ENCODE measurements at places on chromosomes 4 and X.

GRCh38 chr4:106522839-106523238 is 154.3 kb upstream of the GIMD1 start:
- no peak for DNase-seq

DNA sequence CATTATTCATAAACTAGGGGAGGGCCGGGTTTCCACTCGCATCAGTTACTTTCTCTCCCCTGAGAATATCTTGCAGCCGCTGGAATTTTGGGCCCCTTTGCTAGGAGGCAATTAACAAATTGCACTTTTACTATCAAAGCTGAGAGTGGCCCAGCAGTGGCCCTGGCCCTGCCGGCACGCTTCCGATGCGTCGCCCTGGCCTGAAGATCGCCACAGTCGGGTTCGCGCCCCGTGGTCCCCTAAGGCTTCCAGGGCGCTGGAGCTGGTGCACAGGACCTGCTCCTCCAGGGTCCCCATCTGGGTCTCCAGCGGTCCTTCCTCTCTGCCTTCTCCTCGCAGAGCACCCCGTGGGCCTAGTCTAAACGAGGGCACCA is 486 bp upstream of the CWH43 start:
- no peak for DNase-seq

DNA sequence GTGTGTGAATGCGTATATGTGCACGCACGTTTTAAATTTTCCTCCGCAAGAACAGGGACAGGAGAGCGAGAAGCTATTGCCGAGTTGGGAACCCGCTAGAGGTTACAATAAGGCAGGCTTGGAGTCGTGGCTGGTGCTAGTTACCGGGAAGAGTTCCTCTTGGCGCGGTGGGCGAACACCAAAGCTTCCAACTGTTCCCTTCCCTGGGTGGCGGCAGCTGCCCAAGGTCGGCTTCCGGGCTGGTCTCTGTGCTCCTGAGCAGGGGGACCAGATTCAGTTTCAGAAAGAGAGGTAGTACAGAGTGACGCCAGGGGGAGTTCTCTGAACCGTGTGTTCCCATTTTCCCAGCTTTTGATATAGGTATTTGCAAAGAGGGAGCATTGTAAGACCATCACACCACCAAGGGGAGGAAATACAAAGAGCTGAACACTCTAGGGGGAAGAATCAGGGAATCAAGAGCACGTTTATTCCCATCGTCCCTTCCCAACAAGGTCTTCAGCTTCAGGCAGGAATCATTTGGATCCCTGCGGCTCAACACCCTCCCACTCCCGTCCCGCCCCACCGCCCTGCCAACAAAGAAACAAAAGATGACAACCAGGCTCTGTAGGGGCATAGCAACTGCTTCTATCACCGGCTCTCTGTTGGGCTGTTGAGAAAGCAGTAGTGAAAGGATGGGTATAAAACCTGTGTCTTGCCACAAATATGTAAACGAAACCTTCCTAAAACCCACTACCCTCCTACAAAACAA is 113.6 kb upstream of the TEX13C start:
- peak; percentile 80 for DNase-seq

- DNase-seq = no peak
Measured at GRCh38 chrX:48827654-48827968, 1.3 kb downstream of the ERAS start.

- DNase-seq = peak; percentile 58
Measured at GRCh38 chr4:147518846-147519767, 38.2 kb downstream of the EDNRA start.

DNA sequence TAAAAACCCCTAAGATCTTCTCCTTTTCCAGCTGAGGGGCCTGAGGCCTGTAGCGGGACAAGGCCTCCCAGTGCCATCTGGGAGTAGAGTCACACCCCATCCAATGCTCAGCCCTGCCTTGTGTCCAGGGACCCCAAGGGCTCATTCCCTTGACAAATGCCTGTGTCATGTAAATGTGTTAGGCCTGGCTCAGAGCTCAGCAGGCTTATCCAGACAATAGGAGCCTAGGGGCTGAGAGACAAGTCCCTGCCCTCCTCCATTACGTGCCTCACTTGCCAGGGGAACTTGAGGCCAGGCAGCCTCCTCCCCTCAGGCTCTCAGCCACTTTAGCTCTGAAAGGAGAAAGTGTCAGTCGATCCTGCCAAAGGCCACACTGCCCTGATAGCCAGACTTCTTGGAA is 166.8 kb upstream of the MAMLD1 start:
- DNase-seq = no peak

- no peak for DNase-seq
Measured at GRCh38 chr4:81491943-81492342, 20.2 kb upstream of the RASGEF1B start.

- DNase-seq = no peak
Measured at GRCh38 chr4:26127851-26128337, 192.9 kb upstream of the RBPJ start.

- no peak for DNase-seq
Measured at GRCh38 chr4:27100713-27101112, 240.1 kb downstream of the STIM2 start.

GRCh38 chr4:524196-524595 is 25.2 kb downstream of the PIGG start:
- DNase-seq = no peak

DNA sequence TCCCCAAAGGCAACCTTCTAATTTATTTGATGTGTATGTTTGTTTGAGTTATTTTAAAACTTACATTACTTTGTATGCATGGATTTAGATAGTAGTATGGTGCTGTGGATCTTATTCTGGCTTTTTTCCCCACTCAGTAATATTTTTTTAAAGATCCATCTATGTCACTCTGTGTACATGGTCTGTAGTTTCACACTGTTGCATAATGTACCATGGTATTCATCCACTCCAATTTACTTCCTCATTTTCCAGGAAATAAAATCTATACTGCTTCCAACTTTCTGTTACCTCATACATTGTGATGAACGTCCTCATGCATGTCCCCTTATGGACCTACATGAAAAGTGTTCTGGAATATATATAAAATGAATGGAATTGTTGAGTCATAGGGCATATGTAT is 17.6 kb downstream of the ARMCX2 start:
- no peak for DNase-seq

- DNase-seq = no peak
Measured at GRCh38 chrX:71222929-71223328, at the start of gene GJB1. TSS of gene GJB1 (plus strand) at chrX:71223224. CDS start at chrX:71223708, 484 bp downstream.

- DNase-seq = no peak
Measured at GRCh38 chr4:3306450-3306849, 13.6 kb downstream of the RGS12 start.

DNA sequence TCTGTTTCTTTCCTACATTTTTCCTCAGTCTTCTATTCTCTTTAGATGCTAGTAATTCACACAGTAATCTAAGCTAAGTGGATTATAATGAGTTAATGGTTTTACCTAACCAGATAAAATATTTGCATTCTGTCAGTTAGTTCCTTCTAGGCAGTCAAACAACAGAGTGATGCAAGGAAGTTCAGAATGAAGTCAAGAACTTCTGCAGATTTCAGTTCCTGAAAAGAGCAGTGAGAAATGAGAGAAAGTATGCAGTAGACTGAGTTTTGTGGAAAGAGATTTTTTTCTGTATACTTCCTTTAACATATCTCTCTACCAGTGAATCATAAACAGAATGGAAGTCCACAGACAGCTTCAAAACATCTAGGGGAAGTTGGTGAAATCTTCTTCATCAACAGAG is 774.0 kb upstream of the POU3F4 start:
- DNase-seq = no peak

- DNase-seq = no peak
Measured at GRCh38 chr4:120755864-120756263, 166.7 kb downstream of the PRDM5 start.

DNA sequence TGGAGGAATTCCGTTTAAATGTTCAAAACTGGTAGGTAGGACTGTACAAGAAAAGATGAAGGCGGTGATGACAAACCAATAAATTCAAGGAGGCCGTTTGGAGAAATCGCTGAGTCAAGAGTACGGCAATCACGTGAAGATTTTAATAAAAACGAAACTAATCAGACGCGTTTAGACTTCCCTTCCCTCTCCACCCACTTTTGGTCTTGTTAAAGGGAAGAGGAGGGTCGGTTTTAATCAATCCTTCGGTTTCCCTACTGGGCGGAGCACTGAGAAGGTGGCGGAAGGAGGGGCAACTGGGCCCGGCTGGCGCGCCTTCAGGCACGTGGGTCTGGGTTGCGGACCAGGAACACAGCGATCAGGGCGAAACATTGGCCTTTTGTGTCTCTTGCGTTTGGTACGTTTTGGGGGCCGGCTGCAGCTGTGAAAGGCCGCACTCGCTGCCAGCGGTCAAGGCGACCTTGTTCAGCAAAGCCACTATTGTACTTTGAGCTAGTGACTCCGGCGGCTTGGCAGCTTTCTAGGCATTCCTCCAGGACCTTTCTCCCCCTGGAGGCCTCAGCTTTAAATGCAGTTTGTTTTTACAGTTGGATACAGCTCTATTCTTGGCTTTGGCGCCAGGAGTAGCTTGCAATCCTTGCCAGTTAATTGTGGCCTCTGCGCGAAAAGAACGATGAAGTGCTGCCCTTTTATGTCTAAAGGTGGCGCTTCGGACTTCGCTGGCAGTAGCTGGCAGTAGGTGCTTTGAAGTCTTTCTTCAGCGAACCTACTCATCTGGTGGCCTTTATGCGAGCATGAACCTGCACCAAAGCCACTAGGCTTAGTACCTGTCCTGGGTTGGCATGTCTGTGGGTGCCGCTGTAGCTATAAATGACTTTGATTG is 16.8 kb upstream of the LAMP2 start:
- DNase-seq = peak; percentile 93

DNA sequence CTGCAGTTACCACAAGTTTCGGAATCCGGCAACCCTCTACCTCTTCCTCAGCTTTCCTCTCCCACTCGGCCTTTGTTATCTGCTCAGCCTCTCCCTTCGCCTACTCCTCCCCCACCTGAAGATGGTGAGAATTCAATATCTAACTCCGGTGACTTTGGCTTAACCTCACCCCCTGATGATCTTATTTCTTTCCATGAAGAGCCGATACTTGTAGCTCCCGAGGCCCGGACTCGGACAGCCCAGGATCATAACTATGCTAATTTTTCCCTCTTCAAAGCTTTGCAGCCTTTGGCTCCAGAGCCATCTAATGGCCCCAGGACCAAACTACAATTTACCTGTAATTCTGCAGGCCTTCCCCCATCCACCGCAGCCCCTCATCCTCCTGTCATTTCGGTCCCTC is 32.0 kb upstream of the MGST2 start:
- DNase-seq = peak; percentile 34

DNA sequence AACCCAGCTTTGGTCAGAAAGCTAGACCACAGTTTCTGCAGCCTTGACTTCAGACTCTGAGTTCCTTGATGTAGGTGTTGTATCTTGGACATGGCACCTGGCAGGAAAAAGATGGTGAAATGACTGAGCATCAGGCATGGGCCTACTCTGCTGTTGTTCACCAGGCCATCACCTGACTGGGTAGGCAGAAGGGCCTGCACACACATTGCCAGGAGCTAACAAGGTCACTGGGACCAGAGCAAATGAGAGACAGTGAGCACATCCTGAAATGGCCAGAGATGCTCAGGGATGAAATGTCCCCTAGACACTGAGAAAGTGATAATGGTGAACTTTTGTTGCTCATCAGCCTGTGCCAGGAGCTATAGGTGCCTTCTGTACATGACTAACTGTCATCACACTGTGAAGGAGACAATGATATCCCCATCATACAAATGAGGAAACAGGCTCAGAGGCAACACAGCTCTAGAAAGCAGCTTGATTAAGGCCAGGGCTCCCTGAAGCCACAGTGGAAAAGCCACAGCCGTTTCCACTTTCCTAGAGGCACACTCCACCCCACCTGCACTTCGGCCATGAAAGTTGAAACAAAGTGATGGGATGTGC is 128.3 kb downstream of the TSPAN5 start:
- DNase-seq = no peak

GRCh38 chr4:78186597-78187543 is 129.7 kb downstream of the FRAS1 start:
- no peak for DNase-seq

GRCh38 chrX:57367649-57368048 is 81.1 kb downstream of the FAAH2 start:
- DNase-seq = no peak
